ENCODE measurements at places on chromosomes 16 and 17. TPM values are rescaled to one million over a fixed set of nuclear protein-coding genes. Genes with fewer than 3 reads are reported as not detected.

ZNF768 gene
- 42.9 TPM for total RNA-seq

HS3ST4 gene
- not detected for total RNA-seq

PDE6G gene
- total RNA-seq, result not detected

HS3ST3B1 gene
- total RNA-seq, result 1.6 TPM

MYH1 gene
- not detected for total RNA-seq

TOM1L1 gene
- not detected for total RNA-seq

KRT16 gene
- total RNA-seq, result not detected

CSF3 gene
- total RNA-seq, result not detected

LGALS9B gene
- not detected for total RNA-seq
